ENCODE measurements at places on chromosomes 5 and 9.

DNA sequence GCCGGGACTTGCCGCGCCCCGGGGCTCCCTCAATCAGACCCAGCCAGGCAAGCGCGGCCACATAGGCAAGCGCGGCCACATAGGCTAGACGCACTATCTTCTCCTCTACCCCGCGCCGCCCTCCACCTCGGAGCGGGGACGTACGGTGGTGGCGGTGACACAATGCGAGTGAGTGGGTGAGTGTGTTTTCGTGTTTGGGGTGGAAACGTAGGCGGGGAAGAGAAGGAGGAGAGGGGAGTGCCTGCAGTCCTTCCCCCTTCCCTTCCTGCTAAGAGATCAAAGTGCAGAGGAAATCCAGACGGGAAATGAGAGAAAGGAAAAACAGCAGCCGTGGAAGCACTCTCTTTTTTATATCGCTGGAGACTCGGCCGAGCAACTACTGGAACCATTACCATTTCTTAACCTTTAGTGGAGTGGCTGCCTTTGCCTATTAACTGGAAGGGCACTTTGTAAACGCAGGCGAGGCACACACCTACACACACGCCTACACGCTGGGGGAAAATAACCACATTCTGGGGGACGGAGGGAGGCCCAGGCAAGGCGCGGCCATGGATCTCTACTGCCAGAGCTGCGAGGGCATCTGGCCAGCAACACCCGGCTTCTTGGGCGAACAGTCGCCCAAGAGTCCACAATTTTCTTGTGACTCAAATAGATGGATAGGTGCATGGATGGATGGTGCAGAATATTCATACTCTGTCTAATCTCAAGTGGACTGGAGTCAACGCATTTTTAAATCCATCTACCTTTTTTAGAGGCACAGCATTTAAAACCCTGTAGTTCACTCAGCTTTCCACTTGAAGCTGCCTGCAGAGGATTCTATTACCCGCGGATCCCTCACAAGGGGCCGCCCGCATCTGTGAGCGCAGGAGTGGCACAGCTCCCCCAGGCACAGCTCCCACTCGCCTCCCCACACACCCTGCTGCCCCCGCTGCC is 2.1 kb downstream of the EDIL3 start:
- no peak for DNase-seq

DNA sequence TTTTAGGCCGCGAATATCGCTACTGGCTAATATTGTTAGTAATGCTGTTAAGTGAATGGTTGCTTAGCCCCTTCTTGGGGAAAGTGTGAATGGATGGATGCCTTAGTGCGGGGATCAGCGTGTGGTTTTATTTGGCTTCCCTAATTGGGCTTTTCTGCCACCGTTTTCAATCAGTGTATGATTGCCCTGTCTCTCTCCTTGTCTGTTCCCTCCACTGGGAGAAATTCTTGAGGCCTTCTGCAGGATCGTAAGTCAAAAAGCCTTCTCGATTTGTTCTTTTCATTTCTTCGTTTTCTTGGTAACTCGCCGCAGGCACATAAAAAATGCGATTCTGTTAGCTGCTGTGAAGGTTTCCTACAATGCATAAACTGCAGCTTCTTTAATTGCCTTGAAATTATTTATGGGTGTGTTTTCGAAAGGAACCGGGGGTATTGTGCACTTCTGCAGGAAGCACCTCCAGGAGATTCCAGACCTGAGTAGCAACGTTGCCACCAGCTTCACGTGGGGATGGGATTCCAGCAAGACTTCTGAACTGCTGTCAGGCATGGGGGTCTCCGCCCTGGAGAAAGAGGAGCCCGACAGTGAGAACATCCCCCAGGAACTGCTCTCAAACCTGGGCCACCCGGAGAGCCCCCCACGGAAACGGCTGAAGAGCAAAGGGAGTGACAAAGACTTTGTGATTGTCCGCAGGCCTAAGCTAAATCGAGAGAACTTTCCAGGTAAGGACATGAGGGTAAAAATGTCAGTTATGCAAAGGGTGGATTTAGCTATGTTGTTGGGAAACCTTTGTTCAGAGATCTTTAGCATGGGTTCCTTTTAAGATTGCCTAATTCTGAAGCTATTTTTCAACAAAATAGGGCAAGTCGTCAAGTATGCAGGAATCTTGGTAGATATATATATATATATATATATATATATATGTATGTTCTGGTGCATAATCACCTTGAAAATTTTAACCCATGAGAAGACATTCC is 700 bp downstream of the SKP2 start:
- no peak for DNase-seq

- DNase-seq: no peak
Observed at GRCh38 chr9:113738496-113738892, 137.6 kb upstream of the ZNF618 start.

GRCh38 chr9:91146391-91147019 is 215.2 kb downstream of the AUH start:
- DNase-seq: no peak

DNA sequence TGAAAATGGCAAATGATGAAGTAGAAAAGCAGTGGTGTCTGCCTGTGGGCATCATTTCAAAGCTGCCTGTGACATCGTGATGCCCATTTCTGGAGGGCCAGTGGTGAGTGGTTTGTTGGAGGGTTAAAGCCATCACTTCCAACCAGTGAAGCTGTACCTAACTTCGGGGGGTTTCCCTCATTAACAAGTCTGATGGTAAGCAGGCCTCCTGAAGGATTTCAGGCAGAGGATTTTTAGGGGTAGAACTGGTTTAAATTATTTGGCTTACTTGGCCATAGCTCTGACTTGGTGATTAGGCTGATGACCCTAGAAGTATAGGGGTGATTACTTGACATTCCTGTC is 10.7 kb downstream of the TNFAIP8 start:
- DNase-seq: no peak

- DNase-seq: no peak
Observed at GRCh38 chr9:117462861-117463260, 48.0 kb upstream of the ASTN2 start.
